ENCODE measurements at places on chromosomes 7 and 10. TPM values are rescaled to one million over a fixed set of nuclear protein-coding genes. Genes with fewer than 3 reads are reported as not detected.

Gene RAPGEF5
- total RNA-seq, result 20.7 TPM

Gene PRPS1L1
- total RNA-seq, result not detected

Gene CYP2E1
- not detected for total RNA-seq

Gene CRTAC1
- not detected for total RNA-seq

Gene CPA4
- total RNA-seq, result 0.59 TPM

Gene PLAC9
- total RNA-seq, result not detected

Gene CADPS2
- 3.6 TPM for total RNA-seq

Gene VAX1
- total RNA-seq, result not detected

Gene CEP55
- 64.5 TPM for total RNA-seq

Gene MOGAT3
- 6.3 TPM for total RNA-seq

Gene SRRM3
- 1.7 TPM for total RNA-seq

Gene BHLHA15
- 3.4 TPM for total RNA-seq

Gene ELOVL3
- 1.4 TPM for total RNA-seq

Gene SH2D4B
- 0.23 TPM for total RNA-seq

Gene TAF5
- 6.3 TPM for total RNA-seq

Gene GIMAP8
- 0.07 TPM for total RNA-seq

Gene LGI1
- 1.1 TPM for total RNA-seq

Gene GRM3
- total RNA-seq, result not detected

- no peak for DNase-seq
Measured at GRCh38 chr10:27832826-27833225, 87.2 kb upstream of the MKX start.

DNA sequence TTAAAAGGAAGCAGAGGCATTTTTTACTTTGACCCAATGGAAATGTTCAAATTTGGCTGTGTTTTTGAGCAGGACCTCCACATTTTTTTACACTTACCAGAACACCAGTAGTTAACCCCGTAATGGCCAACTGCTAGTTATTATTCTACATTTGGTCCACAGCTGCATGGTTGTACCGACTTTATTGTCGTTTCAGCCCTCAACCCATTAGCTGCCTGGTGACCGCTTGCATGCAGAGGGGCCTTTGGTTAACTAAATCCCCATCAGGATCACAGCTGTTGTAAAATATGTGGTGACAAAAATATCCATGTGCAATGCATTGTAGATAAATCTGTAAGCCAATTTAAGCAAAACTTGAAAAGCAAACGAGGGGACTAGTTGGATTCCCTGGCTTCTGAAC, 342.2 kb upstream of the MEOX2 start:
- no peak for DNase-seq

DNA sequence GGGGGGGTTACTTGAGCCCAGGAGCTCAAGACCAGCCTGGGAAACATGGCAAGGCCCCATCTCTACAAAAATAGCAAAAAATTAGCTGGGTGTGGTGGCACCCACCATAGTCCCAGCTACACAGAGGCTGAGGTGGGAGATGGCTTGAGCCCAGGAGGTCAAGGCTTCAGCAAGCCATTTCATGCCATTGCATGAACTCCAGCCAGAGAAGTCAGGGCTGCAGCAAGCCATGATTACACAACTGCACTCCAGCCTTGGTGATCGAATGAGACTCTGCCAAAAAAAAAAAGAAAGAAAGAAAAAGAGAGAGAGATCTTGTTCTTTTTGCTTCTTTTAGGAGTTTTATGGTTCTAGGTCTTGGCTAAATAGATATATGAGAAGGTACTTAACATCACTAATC, 200.2 kb upstream of the PHYHIPL start:
- no peak for DNase-seq

DNA sequence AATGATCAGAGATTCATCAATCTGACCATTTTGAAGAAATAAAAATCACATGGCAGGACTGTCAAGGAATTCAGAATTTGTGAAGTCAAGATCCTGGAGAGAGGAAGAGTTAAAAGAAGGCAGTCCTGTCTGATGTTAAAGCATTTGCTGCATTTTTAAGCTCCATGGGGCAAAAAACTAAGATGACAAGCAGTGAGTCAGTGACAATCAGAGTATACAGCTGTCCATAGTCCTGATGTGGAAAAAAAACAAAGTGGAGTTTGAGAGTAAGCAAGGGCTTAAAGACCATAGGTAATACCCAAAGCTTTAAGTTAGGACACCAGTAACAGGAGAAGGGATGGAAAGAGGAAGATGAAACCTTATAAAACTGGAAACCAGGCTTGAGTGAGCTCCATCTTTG, 412.7 kb upstream of the ANKRD30A start:
- DNase-seq, result no peak

DNA sequence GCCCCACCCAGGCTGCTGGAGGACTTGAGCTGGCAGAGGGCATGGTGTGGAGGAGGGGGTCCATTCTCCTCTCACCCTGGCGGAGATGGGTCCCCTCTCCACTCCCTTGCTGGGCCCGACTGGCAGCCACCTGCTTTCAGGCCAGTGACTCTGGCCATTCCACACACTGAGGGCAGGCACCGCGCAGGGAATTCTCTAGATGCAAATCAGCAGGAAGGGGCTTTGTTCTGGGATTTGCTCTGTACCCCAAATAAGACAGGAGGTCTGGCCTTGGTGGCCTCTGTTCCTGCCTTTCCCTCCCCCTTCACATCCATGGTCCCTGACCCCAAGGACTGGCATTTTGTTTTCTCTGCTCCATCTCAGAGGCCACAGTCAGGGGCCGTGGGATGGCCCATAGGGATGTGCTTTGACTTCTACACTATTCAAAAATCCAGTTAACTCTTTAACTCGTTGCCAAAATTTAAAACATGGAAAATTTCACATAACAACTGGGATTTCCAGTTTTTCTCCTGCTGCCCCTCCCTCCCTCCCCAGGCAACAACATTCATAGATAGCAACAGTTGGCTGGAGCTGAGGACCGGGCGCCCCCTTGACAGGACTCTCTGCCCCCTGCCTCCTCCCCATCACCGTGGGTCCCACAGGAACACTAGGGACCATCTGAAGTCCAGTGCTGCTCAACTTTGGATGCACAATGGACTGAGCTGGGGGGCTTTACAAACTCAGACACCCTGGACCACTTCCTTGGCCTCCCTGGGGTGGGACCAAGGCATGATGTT, 33.9 kb downstream of the PPIF start:
- DNase-seq, result no peak

GRCh38 chr7:3538041-3538440, 237.0 kb downstream of the SDK1 start:
- no peak for DNase-seq

GRCh38 chr7:95209788-95210187, 114.5 kb downstream of the PON1 start:
- no peak for DNase-seq

- no peak for DNase-seq
Measured at GRCh38 chr7:43509906-43510305, 73.0 kb upstream of the STK17A start.
